ENCODE measurements at places on chromosomes 5 and 9. TPM values are rescaled to one million over a fixed set of nuclear protein-coding genes. Genes with fewer than 3 reads are reported as not detected.
A peak's percentile ranks its signal among the peaks of the same experiment; 100 is the strongest.

SLC34A3 gene
- not detected for total RNA-seq

- no peak for DNase-seq
- no peaks in the 10 kb centered on the region for H3K36me3 ChIP-seq
- H3K4me3 ChIP-seq = no peak overlapping the region
- H3K4me1 ChIP-seq = no peaks in the 10 kb centered on the region
- no peak overlapping the region for H3K27ac ChIP-seq
Observed at GRCh38 chr5:125394661-125395280, 648.3 kb upstream of the ZNF608 start.

ADGRV1 gene
- total RNA-seq = 0.06 TPM

PALM2AKAP2 gene
- total RNA-seq = 6.0 TPM

GRCh38 chr9:110592044-110592830, 12.7 kb upstream of the SVEP1 start:
- H3K36me3 ChIP-seq = no peaks in the 10 kb centered on the region
- H3K4me3 ChIP-seq = no peak overlapping the region
- DNase-seq = no peak
- H3K4me1 ChIP-seq = no peaks in the 10 kb centered on the region
- H3K27me3 ChIP-seq = no peaks in the 10 kb centered on the region

CDC20B gene
- total RNA-seq = not detected

FOXD4L5 gene
- 0.08 TPM for total RNA-seq

- H3K27ac ChIP-seq = no peak overlapping the region
- H3K27me3 ChIP-seq = peaks cover 3% of the 10 kb centered on the region
- peak; percentile 59 for DNase-seq
- no peaks in the 10 kb centered on the region for H3K36me3 ChIP-seq
Observed at GRCh38 chr9:133726401-133727276, 11.5 kb downstream of the SARDH start.

GRCh38 chr5:142619815-142620214, 66.1 kb downstream of the FGF1 start:
- H3K27me3 ChIP-seq = no peaks in the 10 kb centered on the region
- H3K4me3 ChIP-seq = no peak overlapping the region
- H3K36me3 ChIP-seq = no peaks in the 10 kb centered on the region

DNA sequence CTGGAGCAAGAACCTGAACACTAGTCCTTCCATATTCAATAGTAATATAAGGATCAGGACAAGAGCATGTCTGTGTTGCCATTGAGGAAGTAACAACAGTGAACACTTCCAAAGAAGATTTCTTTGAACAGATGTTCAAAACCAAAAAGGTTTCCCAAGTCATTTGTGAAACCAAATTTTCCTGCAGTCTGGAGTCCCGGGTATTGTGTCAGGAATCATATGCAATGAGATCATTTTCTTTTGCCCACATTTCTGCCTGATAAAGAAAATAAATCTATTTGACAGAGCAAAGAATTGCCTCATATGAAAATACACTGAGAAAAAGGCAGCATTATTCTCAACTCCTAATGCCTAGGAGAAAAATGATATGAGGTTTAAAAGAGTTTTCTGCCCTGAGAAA, 151.7 kb downstream of the SNX18 start:
- H3K27ac ChIP-seq = no peak overlapping the region
- H3K27me3 ChIP-seq = no peaks in the 10 kb centered on the region
- H3K4me1 ChIP-seq = peaks cover 3% of the 10 kb centered on the region
- H3K4me3 ChIP-seq = no peak overlapping the region
- no peak for DNase-seq
- H3K36me3 ChIP-seq = no peaks in the 10 kb centered on the region

DNA sequence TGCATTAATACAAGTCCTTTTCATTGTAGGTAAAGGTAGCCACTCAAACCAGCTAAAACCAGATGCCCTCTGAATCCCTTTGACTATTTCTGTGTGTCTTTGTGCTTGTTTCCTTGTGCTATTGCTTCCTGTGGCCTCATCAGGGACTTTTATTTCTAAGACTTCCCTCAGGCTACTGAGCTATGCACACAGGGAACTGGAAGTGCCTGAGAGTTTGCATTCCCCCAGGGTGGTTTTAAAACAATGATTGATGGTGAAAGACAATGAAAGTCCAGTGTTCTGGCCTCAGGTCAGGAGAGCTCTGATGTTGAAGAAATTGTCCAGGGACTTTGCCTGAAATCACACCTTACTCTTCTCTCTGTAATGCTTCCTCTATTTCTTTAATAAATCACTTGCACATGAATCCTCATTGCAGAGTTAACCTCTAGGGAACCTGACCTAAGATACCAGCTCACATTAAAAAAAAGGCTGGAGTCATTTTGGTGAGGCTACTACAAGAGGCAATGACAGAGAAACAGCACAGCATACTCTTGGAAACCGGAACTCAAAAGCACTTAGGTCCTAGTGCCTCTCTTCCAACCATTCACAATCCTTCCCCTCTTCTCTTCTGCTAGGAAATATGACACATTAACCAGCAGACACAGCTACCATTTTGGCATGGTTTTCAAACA, 158.1 kb upstream of the NREP start:
- H3K4me3 ChIP-seq = no peak overlapping the region
- no peak overlapping the region for H3K27ac ChIP-seq
- H3K4me1 ChIP-seq = no peaks in the 10 kb centered on the region

GRCh38 chr5:158413122-158413680, 554.3 kb upstream of the CLINT1 start:
- H3K27me3 ChIP-seq = no peaks in the 10 kb centered on the region
- H3K4me1 ChIP-seq = no peaks in the 10 kb centered on the region

DNA sequence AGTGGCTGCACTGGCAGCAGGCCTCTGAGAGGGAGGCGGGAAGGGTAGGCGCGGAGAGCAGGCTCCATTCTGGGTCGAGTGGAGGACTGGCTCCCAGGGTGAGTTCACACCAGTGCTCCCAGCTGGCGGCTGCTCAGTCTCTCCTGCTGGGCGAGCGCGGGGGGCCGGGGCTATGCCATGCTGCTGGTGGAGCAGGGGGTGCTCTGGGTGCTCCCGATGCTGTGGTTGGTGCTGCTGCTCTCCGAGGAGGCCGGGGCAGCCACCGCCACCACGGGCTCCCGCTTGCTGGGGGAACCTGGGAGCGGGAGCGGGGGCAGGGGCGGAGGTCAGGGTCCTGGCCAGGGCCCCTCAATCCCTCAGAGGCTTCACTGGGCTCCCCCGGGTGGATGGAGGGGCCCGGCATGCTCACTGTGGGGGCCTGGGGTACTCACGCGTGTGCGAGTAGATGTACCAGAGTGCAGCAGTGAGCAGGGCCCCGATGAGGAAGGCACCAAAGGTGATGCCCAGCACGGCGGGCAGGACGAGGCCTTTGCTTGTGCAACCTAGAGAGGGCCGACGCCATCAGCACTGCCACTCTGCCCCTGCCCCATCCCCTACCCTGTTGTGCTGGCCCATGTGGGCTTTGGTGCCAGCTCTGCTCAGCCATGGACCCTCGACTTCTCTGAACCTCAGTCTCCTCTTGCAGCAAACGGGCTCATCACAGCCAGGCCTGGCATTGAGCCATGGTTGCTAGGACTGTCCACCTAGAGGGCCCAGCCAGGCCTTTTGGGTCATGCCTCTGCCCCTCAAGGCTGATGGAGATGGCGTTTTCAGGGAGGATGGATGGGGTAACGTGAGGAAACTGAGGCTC, 13.1 kb downstream of the FPGS start:
- no peak overlapping the region for H3K27ac ChIP-seq
- no peaks in the 10 kb centered on the region for H3K27me3 ChIP-seq
- peaks cover 19% of the 10 kb centered on the region for H3K4me1 ChIP-seq
- DNase-seq = no peak
- H3K4me3 ChIP-seq = no peak overlapping the region
- peaks cover 3% of the 10 kb centered on the region for H3K36me3 ChIP-seq

DNA sequence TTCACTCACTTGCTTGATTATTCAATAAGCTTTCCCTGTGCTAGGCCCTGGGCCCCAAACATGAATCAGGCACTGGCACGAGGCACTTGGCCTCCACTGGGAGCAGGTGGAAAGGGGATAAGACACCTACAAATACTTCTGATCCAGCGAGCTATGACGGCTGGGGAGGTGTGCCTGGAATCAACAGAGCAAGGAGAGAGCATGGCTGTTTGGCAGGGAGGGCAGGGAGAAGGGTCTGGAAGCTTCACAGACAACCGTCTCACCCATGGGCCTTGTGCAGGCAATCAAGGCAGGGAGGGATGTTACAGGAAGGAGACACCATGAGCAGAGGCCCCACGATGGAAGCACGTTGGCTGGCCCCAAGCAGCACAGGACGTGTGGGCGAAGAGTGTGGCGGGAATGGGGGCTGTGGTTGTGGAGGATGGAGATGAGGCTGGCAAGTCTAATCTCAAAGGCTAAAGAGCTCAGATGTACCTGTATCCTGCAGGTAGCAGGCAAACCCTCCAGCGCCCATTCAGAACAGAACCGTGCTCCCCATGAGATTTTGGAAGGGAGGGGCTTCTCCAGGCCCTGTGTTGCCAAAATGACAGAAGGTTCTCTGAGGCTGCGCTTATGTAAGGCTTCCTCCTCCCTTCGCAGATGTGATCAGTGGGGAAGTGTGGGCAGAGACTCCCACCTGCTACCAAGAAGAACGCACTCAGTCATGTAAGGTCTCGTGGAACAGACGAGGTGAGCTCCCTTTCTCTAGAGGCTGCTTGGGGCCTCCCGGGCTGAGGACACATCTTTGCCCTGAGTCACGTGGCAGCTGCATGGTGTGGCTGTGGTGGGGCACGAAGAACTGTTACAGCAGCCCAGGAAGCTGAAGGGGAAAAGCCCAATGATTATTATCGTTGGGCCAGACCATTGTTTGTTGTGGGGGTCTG, 189.7 kb downstream of the DAB2IP start:
- H3K36me3 ChIP-seq = no peaks in the 10 kb centered on the region
- no peaks in the 10 kb centered on the region for H3K27me3 ChIP-seq
- H3K27ac ChIP-seq = no peak overlapping the region
- H3K4me1 ChIP-seq = peaks cover 11% of the 10 kb centered on the region
- DNase-seq = no peak
- H3K4me3 ChIP-seq = no peak overlapping the region

DNA sequence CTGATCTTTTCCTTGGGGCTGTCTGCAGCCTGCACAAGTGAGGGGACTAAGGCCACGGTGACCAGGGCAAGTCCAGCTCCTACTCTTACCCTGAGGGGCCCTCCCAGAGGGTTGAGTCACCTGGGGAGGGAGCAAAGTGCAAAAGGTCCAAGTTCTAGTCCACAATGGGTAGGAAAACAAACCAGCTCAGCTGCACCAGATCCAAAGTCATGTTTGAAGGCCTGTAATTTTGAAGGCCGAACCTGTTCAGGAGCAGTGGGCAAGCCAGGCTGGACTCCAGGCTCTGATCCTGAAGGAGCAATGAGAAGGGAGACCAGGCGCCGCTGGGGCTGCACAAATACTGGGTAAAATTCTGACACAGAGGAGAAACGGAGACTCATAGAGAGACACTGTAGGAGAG, 15.8 kb upstream of the TCF7 start:
- no peaks in the 10 kb centered on the region for H3K27me3 ChIP-seq
- peak; percentile 34 for DNase-seq
- no peak overlapping the region for H3K4me3 ChIP-seq
- H3K36me3 ChIP-seq = no peaks in the 10 kb centered on the region

GRCh38 chr5:59522201-59522831, 371.2 kb downstream of the PDE4D start:
- DNase-seq = no peak
- H3K4me3 ChIP-seq = no peak overlapping the region
- peak overlapping the region; percentile 11 for H3K27ac ChIP-seq
- peaks cover 22% of the 10 kb centered on the region for H3K4me1 ChIP-seq
- H3K36me3 ChIP-seq = no peaks in the 10 kb centered on the region
- H3K27me3 ChIP-seq = no peaks in the 10 kb centered on the region

- no peak overlapping the region for H3K27ac ChIP-seq
- no peaks in the 10 kb centered on the region for H3K4me1 ChIP-seq
- no peak overlapping the region for H3K4me3 ChIP-seq
- no peak for DNase-seq
Observed at GRCh38 chr5:67511911-67512310, 315.3 kb upstream of the CD180 start.

GRCh38 chr9:91580136-91580535, 156.5 kb upstream of the NFIL3 start:
- no peak overlapping the region for H3K27ac ChIP-seq
- no peaks in the 10 kb centered on the region for H3K27me3 ChIP-seq
- no peaks in the 10 kb centered on the region for H3K36me3 ChIP-seq
- no peaks in the 10 kb centered on the region for H3K4me1 ChIP-seq
- H3K4me3 ChIP-seq = no peak overlapping the region
- no peak for DNase-seq

GRCh38 chr5:151154931-151155774, 2.4 kb downstream of the ANXA6 start:
- peak overlapping the region; percentile 91 for H3K4me3 ChIP-seq
- peaks cover 65% of the 10 kb centered on the region for H3K4me1 ChIP-seq
- no peaks in the 10 kb centered on the region for H3K36me3 ChIP-seq
- peak overlapping the region; percentile 93 for H3K27ac ChIP-seq

OBP2B gene
- total RNA-seq = not detected

DNA sequence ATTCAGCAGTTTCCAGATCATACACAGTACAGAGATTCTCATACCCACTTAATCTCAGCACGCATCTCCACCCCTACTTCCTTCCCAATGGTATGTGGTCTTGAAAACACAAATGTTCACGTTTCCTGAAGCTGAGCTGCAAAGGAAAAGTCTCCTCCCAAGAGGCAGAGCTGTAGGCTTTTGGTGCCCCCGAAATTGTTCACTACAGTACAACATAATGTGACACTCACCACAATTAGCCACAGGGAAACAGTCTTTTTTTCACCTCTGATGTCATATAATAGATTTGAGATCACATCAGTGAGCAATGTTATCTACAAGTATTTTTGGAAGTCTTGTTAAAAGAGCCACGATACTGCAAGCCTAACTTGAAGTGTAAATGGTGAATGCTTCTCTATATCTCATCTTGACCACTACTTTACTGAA, 40.2 kb downstream of the NFIB start:
- H3K36me3 ChIP-seq = no peaks in the 10 kb centered on the region
- no peaks in the 10 kb centered on the region for H3K27me3 ChIP-seq
- H3K4me1 ChIP-seq = peaks cover 98% of the 10 kb centered on the region
- no peak for DNase-seq

GRCh38 chr9:18010492-18010891, 431.6 kb downstream of the SH3GL2 start:
- no peak overlapping the region for H3K27ac ChIP-seq
- no peaks in the 10 kb centered on the region for H3K36me3 ChIP-seq
- no peak for DNase-seq
- H3K27me3 ChIP-seq = no peaks in the 10 kb centered on the region
- H3K4me1 ChIP-seq = no peaks in the 10 kb centered on the region
- H3K4me3 ChIP-seq = no peak overlapping the region

DNA sequence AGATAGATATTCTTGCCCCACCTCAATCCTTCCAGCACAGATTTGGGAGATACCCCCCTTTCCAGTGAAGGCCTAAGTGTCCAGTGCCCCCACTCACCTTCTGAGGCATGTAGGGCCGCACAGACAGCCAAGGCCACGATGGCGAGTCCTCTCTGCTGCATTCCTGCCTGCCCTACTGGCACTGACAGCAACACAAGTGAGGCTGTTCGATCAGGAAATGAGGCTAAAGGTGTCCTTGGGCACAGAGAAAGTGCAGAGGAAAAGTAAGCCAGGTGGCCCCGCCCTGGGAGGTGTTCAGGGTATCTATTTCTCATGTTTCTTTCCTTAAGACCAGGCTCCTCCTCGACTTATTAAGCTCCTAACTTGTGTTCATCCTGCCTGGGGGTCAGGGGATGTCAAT, at the start of gene CCL28:
TSS of gene CCL28 (minus strand) at position 236 of the 400 bp plus-strand sequence. CDS start at position 161, 75 bp downstream.
- no peaks in the 10 kb centered on the region for H3K27me3 ChIP-seq
- H3K4me1 ChIP-seq = no peaks in the 10 kb centered on the region
- no peak within 1 kb of the TSS for H3K27ac ChIP-seq
- DNase-seq = no peak
- no peak within 1 kb of the TSS for H3K4me3 ChIP-seq
